Stimulated activated CD4-positive, alpha-beta T cell treated with anti-CD3 and anti-CD28 coated beads, TNF-alpha, amount 100 ng/mL, for 24 hours (primary cell): ENCODE measurements at places on chromosomes 1 and 21.

- no peak for DNase-seq
Measured at GRCh38 chr1:9845914-9846313, 22.1 kb upstream of the CLSTN1 start.

DNA sequence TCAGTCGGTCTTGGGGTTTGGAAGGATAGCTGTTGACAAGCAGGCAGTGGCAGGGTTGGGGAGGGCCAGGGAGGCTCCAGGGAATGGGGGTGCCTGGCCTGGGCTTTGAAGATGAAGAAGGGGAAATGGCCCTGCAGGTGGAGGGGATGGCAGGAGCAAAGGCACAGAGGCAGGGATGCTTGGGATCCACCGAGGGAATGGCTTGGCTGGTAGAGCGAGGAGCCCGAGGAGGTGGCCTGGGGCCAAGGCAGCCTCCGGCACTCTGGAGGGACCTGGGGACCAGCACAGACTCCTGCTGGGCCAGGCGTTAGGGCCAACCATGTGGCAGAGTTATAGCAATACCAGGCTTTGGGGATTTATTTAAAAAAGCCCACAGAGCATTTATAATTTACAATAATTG lies 62.9 kb upstream of the EDN2 start:
- no peak for DNase-seq

DNA sequence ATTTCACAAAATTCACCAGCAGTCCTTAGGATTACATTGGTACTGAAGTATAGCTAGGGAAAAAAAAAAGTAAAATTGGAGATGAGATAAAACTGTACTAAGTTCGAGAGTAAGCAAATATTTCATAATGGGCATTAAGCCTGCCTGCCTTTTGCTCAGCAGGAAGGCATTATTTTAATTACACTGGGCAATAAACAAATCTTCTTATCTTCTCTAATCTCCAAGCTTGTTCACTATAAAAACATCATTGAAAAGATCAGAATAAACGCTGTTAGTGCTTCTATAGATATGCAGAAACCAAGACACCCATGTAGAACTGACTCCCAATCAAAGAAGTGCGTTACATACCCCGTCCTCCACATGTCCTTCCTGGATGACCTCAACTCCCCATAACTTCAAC lies 174.2 kb upstream of the CHODL start:
- no peak for DNase-seq

DNA sequence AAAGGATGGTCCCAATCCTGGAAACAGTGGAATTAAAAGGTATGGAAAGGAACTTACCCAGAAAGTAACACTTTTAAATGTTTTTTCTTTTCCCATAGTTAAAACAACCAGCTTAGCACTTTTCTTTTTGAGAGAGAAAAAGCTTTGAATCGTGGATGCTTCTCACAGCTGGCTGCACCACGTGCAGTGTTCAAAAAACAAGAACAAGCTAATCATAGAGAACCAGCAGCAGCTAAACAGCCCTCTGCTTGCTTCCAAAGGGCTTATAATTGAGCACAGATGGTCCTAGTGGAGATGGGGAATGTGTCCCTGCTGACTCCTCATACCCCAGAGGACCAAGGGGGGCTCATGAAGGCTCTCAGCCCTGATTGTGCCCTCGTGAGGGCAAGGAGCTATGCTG lies 26.4 kb downstream of the UTP25 start:
- no peak for DNase-seq

GRCh38 chr1:17306921-17307320 lies 1.1 kb upstream of the PADI4 start:
- no peak for DNase-seq

DNA sequence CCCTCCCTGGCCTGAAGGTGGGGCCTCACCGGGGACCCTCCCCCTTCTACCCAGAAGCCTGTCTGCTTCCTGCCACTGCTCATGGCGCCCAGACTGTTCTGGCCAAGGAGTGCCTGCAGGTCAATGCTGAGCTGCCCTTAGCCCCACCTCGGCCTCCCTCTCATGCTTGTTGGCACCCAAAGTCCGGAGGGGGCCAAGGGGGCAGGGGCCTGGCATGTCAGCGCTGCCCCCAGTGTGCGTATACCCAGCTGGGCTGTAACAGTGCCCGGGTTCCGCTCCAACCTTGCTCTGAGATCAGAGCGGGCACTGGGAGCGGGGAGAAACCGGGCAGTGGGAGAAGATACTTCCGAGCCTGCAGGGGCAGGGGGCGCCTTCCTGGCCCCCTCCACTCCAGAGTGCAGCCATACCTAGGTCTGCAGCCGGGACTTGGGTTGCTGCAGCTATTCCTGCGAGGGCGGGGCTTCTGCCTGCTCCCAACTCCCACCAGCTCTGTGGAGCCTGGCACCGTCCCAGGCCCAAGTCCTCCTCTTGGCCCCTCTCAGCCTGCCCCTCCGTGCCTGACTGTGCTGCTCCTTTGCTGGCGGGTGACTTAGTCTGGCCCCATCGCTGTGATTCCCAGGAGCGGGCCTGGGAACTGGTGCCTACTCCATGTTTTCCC lies 21.4 kb upstream of the TGFB2 start:
- no peak for DNase-seq

GRCh38 chr1:201215531-201216357 lies 25.1 kb downstream of the IGFN1 start:
- no peak for DNase-seq

DNA sequence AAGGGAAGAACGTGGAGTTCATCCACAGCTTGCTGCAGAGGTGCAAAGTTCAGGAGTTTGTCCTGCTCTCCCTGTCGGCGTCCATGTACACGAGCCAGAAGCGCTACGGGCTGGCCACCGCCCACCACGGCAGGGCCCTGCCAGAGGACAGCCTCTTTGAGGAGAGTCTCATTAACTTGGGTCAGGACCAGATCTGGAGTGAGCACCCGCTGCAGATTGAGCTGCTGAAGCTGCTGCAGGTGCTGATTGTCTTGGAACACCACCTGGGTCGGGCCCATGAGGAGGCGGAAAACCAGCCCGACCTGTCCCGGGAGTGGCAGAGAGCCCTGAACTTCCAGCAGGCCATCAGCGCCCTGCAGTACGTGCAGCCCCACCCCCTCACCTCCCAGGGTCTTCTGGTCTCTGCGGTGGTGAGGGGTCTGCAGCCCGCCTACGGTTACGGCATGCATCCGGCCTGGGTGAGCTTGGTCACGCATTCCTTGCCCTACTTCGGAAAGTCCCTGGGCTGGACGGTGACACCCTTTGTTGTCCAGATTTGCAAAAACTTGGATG lies 73.8 kb upstream of the MORC3 start:
- DNase-seq, result no peak
